Transverse colon (tissue), 4 donors: ENCODE measurements at places on chromosomes 13 and 19. TPM values are rescaled to one million over a fixed set of nuclear protein-coding genes. Genes with fewer than 3 reads are reported as not detected.

- DNase-seq, result no peak
Measured at GRCh38 chr19:49716154-49716553, 25.2 kb downstream of the CPT1C start.

DNA sequence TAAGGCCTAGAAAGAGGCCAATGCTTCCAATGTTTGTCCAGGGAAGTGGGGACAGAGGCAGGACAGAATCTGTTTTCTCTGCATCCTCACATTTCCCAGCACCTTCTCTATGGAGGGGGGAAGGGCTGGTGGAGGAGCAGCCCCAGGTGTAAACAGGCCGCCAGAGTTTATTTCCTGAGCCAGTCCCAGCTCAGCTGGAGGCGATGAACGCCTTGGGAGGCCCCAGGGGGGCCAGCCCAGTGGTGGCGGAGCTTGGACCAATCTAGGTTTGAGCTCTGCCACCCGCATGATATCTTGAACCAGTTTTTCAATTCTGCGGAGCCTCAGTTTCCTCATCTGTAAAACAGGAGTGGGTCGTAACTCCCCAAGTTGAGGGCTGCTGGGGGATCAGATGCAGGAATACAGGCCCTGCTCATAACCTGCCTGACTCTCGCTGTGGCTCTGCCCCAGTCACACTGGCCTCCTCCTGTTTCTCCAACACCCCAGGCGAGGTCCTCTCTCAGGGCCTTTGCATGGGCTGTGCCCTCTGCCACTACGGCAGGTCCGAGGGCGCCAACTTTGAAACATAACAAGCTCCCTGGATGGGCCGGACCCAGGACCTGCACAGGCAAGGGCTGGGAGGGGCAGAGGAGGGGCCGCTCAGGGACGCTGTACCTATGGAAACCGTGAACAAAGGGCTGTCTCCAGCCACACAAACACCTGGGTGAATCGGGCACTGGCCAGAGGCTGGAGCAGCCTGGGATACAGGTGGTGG, 1.1 kb downstream of the TNFAIP8L1 start:
- peak; percentile 58 for DNase-seq

DNA sequence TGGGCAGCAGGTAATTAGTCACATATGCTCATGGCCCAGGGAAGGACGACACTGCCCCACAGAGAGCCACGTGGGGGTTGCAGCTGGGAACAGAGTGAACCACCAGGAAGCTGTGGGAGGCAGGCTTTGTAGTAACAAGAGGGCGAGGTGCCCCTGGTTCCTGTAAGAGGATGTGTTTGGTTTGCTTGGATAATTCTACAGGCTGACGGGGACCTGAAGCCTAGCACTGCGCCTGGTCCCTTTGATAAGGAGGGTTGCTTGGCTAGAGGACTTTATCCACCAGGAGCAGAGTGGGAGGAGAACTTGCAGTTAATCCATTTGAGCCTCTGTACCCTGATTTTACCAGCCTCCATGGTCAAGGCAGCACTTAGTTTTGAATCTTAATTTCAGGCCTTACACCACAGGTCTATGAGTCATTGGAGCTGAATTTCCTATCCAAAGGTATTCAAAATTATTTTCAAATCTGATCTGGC, 67.4 kb upstream of the CLDN10 start:
- no peak for DNase-seq

SLC1A6 gene
- not detected for total RNA-seq

CARS2 gene
- 152 TPM for total RNA-seq

ZNF20 gene
- 0.37 TPM for total RNA-seq

BCL3 gene
- 181 TPM for total RNA-seq

RNF113B gene
- total RNA-seq, result not detected

ANKLE1 gene
- 0.20 TPM for total RNA-seq

SBK2 gene
- not detected for total RNA-seq
